ENCODE measurements at places on chromosomes 3 and 15. TPM values are rescaled to one million over a fixed set of nuclear protein-coding genes. Genes with fewer than 3 reads are reported as not detected.
A peak's percentile ranks its signal among the peaks of the same experiment; 100 is the strongest.

DNA sequence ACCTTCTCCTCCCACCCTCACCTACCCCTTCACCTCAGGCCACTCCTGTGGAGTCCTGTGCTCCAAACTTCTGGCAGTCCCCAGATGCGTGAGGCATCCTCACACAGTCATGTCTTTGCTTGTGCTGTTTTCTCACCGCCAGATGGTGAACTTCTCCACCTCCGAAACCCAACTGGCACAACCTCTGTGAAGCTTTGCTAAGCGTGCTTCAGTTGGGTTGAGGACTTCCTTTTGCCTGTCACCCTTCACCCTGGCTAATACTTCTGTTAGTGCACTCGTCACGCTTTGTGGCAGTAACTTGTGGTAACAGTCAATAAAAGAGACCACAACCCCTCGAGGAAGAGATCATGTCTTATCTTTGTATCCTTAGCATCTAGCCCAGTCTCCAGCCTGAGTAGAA is 42.0 kb upstream of the SKOR1 start:
- H3K4me3 ChIP-seq = no peak overlapping the region
- H3K4me1 ChIP-seq = peaks cover 22% of the 10 kb centered on the region
- H3K27ac ChIP-seq = no peak overlapping the region
- no peaks in the 10 kb centered on the region for H3K36me3 ChIP-seq
- H3K27me3 ChIP-seq = no peaks in the 10 kb centered on the region
- DNase-seq = peak; percentile 12

DNA sequence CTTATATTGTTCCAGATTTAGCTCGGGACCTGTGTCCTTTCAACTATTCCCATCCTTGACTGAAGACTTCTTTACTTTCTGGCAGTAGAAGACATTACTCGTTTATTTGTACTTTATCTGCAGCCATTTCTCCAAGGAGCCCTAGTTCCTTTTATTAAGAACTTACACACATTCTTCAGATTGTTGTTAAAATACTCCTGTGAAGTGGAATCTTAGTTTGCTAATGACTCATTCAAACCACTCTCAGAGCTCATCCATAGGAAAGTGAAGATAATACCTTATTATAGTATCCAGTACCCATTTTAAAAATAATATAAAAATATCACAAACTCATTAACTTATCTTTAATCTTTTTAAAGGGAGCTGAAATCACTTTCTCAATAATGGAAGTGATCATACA is 63.5 kb downstream of the C3orf70 start:
- H3K36me3 ChIP-seq = no peaks in the 10 kb centered on the region
- no peak overlapping the region for H3K4me3 ChIP-seq
- no peaks in the 10 kb centered on the region for H3K27me3 ChIP-seq
- no peak for DNase-seq
- H3K4me1 ChIP-seq = no peaks in the 10 kb centered on the region
- no peak overlapping the region for H3K27ac ChIP-seq

- no peak overlapping the region for H3K4me3 ChIP-seq
- no peaks in the 10 kb centered on the region for H3K27me3 ChIP-seq
- no peak overlapping the region for H3K27ac ChIP-seq
Measured at GRCh38 chr15:95363646-95364045, 966.9 kb upstream of the NR2F2 start.

DNA sequence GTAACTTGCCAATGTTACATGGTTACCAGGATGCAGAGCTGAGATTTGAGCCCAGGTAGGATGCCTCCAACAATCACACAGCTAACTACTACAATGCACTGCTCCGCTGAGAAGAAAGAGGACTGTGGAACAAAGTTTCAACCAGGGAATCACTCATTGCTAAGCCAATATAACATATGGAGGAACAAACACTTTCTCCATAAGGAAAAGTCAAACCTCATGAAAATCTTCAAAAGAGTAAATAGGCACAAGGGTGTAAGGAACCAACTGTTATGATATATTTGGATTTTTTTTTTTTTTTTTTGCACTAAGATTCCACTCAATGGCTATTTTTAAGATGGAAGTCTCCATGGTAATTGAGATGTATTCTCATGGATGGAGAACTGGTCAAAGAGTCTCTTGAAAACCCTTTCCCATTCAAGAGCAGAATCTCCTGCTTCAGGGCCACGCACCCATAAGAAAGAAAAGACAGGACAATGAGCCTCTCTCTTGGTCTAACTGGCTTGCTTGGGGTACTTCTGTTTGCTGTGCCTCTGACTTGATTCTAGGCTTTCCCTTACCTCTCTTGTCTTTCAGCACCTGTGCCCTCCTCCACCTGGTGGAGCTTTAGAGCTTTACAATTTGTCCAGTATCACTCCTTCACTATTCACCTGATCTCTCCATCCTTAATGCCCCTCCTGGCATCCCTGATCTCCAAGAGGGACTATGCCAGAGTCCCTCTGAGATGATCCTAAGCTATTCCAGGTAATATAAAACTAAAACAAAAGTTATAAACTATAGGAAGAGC is 252.8 kb downstream of the NTRK3 start:
- DNase-seq = no peak
- no peak overlapping the region for H3K27ac ChIP-seq
- no peaks in the 10 kb centered on the region for H3K4me1 ChIP-seq

DNA sequence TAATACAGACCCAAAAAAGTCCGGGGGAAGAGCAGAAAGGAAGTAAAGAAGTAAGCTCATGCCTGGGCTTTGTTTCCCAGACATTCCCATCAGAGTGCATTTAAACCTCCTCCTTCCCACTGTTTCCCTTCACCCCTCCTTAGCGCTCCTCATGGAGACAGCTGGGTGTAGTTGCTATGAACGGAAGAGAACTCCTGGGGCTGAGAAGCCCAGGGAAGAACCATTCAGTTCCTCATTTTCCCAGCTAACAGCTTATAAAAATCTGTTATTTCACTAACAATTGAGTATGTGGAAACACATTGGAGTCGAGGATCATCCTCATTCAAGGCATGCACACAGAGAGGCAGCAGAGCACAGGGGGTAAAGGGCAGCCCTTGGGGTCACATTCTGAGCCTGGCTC is 299.3 kb downstream of the SHQ1 start:
- no peak overlapping the region for H3K4me3 ChIP-seq
- H3K27me3 ChIP-seq = no peaks in the 10 kb centered on the region
- DNase-seq = no peak
- H3K36me3 ChIP-seq = no peaks in the 10 kb centered on the region
- H3K27ac ChIP-seq = no peak overlapping the region

GRCh38 chr3:59121346-59122144 is 71.7 kb upstream of the CFAP20DC start:
- H3K4me1 ChIP-seq = no peaks in the 10 kb centered on the region
- no peaks in the 10 kb centered on the region for H3K36me3 ChIP-seq
- no peaks in the 10 kb centered on the region for H3K27me3 ChIP-seq

- no peaks in the 10 kb centered on the region for H3K4me1 ChIP-seq
- no peak overlapping the region for H3K27ac ChIP-seq
- H3K4me3 ChIP-seq = no peak overlapping the region
- H3K27me3 ChIP-seq = no peaks in the 10 kb centered on the region
- H3K36me3 ChIP-seq = no peaks in the 10 kb centered on the region
Measured at GRCh38 chr3:182755712-182756111, 37.6 kb upstream of the ATP11B start.

DNA sequence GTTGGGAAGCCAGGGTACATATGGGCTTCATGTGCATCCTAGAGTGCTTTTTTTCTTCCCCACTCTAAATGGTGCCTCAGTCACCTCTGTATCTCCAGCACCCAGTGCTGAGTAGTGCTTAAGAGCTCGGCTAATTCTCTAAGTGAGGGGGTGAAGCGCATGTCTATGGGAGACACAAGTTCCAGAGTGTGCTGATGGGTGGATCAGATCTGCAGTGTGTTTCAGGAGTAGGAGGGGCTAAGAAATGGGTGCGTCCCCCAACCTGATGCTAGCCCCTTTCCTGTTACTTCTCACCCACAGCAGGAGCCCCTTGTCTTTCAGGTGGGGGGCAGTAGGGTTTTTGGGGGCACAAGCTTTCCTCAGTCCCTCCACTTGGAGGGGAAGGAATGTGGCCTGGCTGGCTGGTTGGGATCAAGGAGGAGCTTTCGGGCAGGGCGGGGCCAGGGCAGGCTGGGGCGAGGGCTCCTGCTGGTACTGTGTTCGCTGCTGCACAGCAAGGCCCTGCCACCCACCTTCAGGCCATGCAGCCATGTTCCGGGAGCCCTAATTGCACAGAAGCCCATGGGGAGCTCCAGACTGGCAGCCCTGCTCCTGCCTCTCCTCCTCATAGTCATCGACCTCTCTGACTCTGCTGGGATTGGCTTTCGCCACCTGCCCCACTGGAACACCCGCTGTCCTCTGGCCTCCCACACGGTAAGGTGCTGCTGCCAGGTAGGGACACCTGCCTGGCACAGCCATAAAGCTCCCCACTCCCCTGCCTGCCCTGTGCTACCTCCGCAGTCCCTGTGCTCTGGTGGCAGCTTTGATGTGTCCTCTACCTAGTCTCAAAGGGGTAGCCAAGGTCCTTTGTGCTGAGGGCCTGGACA is at the start of gene IL17RE:
Gene IL17RE, plus strand, starts transcription at position 477 of the 866 bp plus-strand sequence. Its CDS starts 85 bp downstream, at position 562.
- no peak for DNase-seq
- H3K36me3 ChIP-seq = no peaks in the 10 kb centered on the region
- peaks cover 19% of the 10 kb centered on the region for H3K4me1 ChIP-seq
- no peak within 1 kb of the TSS for H3K27ac ChIP-seq

- H3K27ac ChIP-seq = no peak overlapping the region
- H3K4me1 ChIP-seq = no peaks in the 10 kb centered on the region
- DNase-seq = no peak
- no peak overlapping the region for H3K4me3 ChIP-seq
- H3K27me3 ChIP-seq = no peaks in the 10 kb centered on the region
- no peaks in the 10 kb centered on the region for H3K36me3 ChIP-seq
Measured at GRCh38 chr3:20490996-20491395, 305.0 kb upstream of the SGO1 start.

DNA sequence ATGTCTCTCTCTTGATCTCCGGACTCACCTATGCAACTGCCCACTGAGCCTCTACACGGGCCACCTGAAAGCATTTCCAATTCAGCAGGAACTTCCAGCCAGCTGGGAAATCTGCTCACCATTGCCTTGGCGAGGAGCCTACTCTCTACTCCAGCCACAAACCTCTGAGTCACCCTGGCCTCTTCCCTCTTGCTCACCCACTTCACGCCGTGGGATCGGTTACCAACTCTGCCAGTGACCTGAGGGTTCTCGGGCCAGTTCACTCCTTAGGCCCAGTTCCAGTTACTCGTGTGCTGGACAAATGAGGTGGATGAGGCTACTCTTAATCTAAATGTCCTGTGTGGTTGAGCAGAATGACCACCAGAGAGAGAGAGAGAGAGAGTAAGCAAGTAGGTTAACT is 70.1 kb downstream of the CEMIP start:
- no peaks in the 10 kb centered on the region for H3K4me1 ChIP-seq
- H3K27me3 ChIP-seq = peaks cover 4% of the 10 kb centered on the region
- H3K27ac ChIP-seq = no peak overlapping the region
- H3K4me3 ChIP-seq = no peak overlapping the region
- H3K36me3 ChIP-seq = no peaks in the 10 kb centered on the region
- DNase-seq = no peak

GRCh38 chr3:24043985-24044384 is 98.9 kb downstream of the NR1D2 start:
- DNase-seq = no peak
- no peaks in the 10 kb centered on the region for H3K36me3 ChIP-seq
- H3K4me1 ChIP-seq = no peaks in the 10 kb centered on the region

- DNase-seq = no peak
- no peak overlapping the region for H3K27ac ChIP-seq
- H3K4me1 ChIP-seq = no peaks in the 10 kb centered on the region
- no peaks in the 10 kb centered on the region for H3K27me3 ChIP-seq
- no peaks in the 10 kb centered on the region for H3K36me3 ChIP-seq
- no peak overlapping the region for H3K4me3 ChIP-seq
Measured at GRCh38 chr15:33490703-33491102, 179.9 kb downstream of the RYR3 start.

DNA sequence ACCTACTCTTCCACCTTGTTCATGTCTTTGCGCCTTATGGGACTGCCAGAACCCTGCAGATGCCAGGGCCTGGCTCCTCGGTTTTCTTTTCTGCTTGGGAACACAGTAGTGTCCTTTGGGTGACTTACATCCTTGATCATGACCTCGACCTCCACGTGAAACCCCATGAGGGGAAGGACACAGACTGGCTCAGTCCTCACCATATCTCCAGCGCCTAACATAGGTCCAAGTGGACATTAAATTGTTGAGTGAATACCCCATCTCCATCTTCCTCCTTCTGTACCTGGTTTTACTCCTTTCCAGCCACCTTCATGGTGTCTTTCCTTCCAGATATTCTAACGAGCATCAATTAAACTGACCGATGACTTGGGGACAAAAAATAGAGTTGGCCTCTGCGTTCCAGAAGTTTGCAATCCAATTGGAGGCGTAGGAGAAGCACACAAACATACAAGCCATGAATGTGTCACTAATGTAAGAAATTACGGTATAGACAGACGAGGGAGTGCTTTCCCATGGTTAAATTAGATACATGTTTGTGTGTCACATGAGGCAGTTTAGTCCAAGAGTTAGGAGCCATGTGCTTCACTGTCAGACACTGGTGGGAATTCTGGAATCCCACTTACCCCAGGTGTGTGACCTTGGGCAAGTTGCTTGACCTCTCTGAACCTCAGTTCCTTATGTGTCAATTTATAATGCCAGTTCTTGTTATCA is 907 bp upstream of the HERC1 start:
- H3K27me3 ChIP-seq = no peaks in the 10 kb centered on the region
- H3K4me1 ChIP-seq = peaks cover 36% of the 10 kb centered on the region
- peak overlapping the region; percentile 72 for H3K4me3 ChIP-seq

DNA sequence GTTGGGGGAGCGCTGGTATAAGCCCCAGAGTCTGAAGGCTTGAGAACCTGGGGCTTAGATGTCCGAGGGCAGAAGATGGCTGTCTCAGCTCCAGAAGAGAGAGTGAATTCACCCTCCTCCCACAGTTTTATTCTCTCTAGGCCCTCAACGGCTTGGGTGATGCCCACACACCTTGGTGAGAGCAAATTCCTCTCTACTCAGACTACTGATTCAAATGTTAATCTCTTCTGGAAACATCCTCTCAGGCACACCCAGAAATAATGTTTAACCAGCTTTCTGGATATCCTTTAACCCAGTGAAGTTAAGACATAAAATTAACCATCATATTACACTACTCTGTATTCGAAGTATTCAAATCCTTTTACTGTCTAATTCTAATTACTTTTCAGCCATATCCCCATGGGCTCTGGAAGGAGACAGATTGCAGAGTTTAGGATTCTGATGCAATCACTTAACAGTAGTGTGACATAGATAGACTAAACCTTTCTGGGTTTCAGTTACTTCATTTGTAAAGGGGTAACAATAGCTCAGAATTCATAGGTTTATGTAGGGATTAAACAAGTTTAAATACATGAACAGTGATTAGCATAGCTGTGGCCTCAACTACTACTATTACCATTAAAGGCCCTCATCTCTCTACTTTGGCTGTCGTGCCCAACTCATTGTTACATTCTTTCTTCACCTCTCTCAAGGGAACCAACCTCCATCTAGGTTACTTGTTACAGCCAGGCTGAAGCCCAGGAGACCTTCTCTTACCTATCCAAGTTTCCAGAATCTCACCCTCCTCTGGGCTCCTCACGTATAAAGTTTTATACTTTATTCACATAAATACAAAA is 25.7 kb upstream of the ANO10 start:
- H3K36me3 ChIP-seq = no peaks in the 10 kb centered on the region
- H3K4me3 ChIP-seq = no peak overlapping the region
- H3K27me3 ChIP-seq = no peaks in the 10 kb centered on the region
- DNase-seq = no peak
- H3K27ac ChIP-seq = no peak overlapping the region

The GRK7 gene
- not detected for total RNA-seq

The CXCR6 gene
- total RNA-seq = 5.9 TPM

The ALPK3 gene
- 0.18 TPM for total RNA-seq

The MAGEL2 gene
- total RNA-seq = not detected

The TRAT1 gene
- total RNA-seq = 29.1 TPM

The SST gene
- not detected for total RNA-seq

The TTLL13 gene
- 0.80 TPM for total RNA-seq

The SEMA7A gene
- 72.5 TPM for total RNA-seq

The SRGAP3 gene
- 1.1 TPM for total RNA-seq

The HTR3E gene
- total RNA-seq = not detected

The DNAH1 gene
- 7.0 TPM for total RNA-seq

The GPR176 gene
- total RNA-seq = 0.20 TPM

The PYDC2 gene
- not detected for total RNA-seq

The SLC27A2 gene
- 18.6 TPM for total RNA-seq
